ENCODE measurements at places on chromosomes 4 and X. TPM values are rescaled to one million over a fixed set of nuclear protein-coding genes. Genes with fewer than 3 reads are reported as not detected.

The IL13RA2 gene
- total RNA-seq: 0.88 TPM

DNA sequence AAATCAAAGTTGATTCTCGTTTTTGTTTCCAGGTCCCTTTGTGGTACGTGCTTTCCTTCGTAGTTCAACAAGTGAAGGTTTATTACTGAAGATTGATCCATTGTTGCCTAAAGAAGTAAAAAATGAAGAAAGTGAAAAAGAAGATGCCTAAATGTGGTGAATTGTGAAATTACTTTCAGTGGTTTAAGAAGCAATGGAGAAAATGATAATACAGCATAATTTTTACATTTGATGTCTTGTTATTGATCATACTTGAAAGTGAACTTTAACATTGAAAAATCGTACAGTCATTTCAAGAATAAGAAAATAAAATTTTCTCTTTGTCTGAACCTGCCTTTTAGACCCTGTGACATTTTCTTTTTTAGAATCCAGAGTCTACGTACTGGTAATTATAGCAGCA lies 89.8 kb downstream of the MRPL1 start:
- DNase-seq: no peak

GRCh38 chr4:35673137-35673536 lies 571.2 kb downstream of the ARAP2 start:
- no peak for DNase-seq

The TEX13D gene
- total RNA-seq: not detected

The ZNF630 gene
- total RNA-seq: 1.1 TPM

The ABRAXAS1 gene
- 1.8 TPM for total RNA-seq

GRCh38 chr4:95472534-95472933 lies 76.2 kb downstream of the UNC5C start:
- no peak for DNase-seq

GRCh38 chr4:159366966-159367780 lies 264.3 kb downstream of the RAPGEF2 start:
- DNase-seq: no peak

Measured in left lobe of liver (tissue), 2 donors.